Bladder microvascular endothelial cell (primary cell): ENCODE measurements at places on chromosomes 11 and 22. TPM values are rescaled to one million over a fixed set of nuclear protein-coding genes. Genes with fewer than 3 reads are reported as not detected.

The MALAT1 gene
- 3,635 and 7,050 TPM in 2 replicates for total RNA-seq

The RIMBP3C gene
- total RNA-seq, result not detected in 2 replicates

The MYRF gene
- total RNA-seq, result 0.49 and 1.0 TPM in 2 replicates

The OR5B21 gene
- not detected in 2 replicates for total RNA-seq

The KIAA0930 gene
- total RNA-seq, result 48.2 and 58.3 TPM in 2 replicates

The GGT1 gene
- total RNA-seq, result 0.97 and 1.7 TPM in 2 replicates
